Bone marrow (tissue), 2 donors: ENCODE measurements at places on chromosomes 4 and X.

GRCh38 chr4:80079255-80079923 lies 6.4 kb upstream of the ANTXR2 start:
- DNase-seq, result peak; percentile 77

DNA sequence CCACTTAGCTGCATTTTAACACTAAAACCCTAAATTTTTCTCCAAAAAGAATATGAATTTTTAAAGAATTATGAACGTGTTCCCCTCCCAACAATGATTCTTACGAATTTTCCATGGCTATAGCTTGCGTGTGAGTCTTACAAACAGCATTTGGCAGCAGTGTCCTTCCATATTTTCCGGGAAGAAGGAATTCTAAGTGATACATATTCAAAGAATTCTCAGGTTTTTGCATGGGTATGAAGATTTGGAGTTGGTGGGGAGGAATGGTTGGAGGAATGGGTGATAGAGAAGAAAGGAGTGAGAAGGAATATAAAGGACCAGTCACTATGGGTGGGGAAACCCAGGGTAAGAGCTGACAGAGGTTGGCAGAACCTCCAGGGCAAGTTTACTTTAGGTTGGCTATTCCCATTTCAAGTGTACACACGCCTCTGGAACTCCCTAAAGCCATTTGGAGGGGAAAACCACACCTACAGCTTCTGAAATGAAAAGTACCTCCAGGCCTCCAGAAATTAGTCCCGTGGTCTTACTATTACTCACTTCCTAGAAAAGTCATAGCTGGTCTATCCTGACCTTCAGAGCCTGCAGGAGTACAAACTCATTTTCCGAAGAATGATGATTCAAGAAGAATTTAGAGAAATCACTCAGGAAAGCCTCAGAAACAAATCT lies 420.8 kb upstream of the DIPK2B start:
- no peak for DNase-seq

- DNase-seq, result no peak
Observed at GRCh38 chr4:7426525-7427171, 8.1 kb downstream of the PSAPL1 start.

DNA sequence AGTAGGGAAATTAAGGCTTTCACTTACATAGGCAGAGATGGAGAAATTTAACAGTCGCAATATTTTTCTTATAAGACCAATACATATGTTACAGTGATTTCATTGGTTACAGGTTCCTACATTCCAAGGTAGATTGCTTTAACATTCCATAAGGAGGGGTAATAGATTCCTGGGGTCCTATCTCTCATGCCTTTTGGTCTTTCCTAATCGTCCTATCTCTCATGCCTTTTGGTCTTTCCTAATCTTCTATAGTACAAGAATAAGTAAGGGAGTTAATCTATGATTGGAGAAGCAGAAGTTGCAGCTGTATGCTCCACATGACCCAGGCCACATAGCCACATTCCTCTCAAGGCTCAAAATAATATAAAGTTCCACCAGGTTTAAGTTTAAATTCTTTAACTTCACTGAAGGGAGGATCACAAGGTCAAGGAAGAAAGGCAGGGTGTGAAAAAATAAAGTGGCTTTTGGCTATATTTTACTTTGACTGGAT lies 285.0 kb upstream of the BOD1L1 start:
- no peak for DNase-seq

- no peak for DNase-seq
Observed at GRCh38 chr4:119748853-119749252, 120.2 kb upstream of the PDE5A start.

- peak; percentile 48 for DNase-seq
Observed at GRCh38 chr4:153138736-153139135, 65.5 kb upstream of the TRIM2 start.

GRCh38 chr4:110198049-110198434 lies 373 bp downstream of the ELOVL6 start:
- DNase-seq, result no peak
